ENCODE measurements at places on chromosomes 13 and 19. TPM values are rescaled to one million over a fixed set of nuclear protein-coding genes. Genes with fewer than 3 reads are reported as not detected.

The ZIC5 gene
- total RNA-seq = not detected

The CEACAM8 gene
- total RNA-seq = not detected

The CATSPERD gene
- total RNA-seq = not detected

The ZNF835 gene
- 2.3 TPM for total RNA-seq

The IRGC gene
- total RNA-seq = not detected

The UQCRFS1 gene
- total RNA-seq = 28.5 TPM
